ENCODE measurements at places on chromosomes 5 and 9.

GRCh38 chr9:137851516-137852267 is 25.9 kb upstream of the CACNA1B start:
- no peak for DNase-seq

DNA sequence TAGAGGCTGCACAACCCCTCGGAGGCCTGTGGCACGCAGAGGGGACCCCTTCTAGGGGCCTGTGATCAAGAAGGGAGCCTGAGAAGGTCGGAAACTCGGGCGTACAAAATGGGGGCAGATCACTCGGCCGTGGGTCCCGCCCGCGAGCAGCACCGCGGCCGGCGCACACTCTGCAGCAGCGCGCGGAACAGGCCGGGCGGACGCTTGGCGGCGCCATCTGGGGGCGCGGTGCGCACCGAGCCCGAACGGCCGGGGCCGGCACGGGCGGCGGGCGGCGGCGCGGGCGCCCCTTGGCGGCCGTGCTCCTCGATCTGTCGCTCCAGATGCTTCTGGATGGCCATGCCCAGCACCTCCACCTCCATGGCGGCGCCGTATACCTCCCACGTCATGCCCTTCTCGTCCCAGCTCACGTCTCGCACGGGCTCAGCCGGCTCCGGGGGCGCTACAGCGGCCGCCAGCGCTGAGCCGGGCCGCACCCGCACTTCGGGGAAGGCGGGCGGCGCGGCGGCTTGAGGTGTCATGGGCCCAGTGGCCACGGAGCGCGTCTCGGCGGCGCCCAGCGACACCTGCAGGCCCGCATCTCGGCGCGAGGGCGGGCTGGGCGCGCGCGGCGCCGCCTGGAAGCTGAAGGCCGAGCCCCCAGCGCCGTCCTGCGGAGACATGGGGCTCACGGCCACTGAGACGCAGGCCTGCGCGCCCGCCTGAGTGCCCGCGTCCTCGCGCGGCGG is 13.1 kb downstream of the GPRIN1 start:
- DNase-seq, result no peak

DNA sequence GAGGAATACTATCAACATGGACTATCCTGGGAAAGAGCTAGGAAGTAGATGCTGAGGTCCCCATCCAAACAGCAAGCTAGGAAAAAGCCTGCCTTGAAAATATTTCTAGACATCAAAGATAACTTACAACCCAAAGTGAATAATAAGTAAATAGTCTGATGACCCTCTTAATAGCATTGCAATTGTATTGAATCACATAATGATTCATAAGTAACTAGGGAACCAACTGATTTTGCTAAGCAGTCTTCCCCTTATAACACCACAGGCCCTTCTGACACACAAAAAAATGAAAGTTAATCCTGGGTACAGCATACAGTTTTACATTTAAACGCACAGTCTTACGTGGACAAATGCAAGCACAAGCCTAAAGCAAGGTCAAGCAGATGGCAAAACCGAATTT is 199.3 kb downstream of the RFK start:
- DNase-seq, result no peak

DNA sequence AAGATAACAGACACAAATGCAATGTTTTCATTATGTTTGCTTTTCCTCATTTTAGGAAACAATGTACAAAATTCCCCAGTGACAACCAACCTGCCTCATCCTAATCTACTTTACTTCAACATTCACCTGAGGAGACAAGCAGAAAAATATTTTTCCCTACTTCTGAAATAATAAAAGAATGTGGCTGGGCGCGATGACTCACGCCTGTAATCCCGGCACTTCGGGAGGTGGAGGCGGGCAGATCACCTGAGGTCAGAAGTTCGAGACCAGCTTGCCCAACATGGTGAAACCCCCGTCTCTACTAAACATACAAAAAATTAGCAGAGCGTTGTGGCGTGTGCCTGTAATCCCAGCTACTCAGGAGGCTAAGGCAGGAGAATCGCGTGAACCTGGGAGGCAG is 36.9 kb downstream of the MYO10 start:
- DNase-seq, result no peak

- peak; percentile 45 for DNase-seq
Measured at GRCh38 chr5:54217826-54218503, 92.4 kb downstream of the ARL15 start.

DNA sequence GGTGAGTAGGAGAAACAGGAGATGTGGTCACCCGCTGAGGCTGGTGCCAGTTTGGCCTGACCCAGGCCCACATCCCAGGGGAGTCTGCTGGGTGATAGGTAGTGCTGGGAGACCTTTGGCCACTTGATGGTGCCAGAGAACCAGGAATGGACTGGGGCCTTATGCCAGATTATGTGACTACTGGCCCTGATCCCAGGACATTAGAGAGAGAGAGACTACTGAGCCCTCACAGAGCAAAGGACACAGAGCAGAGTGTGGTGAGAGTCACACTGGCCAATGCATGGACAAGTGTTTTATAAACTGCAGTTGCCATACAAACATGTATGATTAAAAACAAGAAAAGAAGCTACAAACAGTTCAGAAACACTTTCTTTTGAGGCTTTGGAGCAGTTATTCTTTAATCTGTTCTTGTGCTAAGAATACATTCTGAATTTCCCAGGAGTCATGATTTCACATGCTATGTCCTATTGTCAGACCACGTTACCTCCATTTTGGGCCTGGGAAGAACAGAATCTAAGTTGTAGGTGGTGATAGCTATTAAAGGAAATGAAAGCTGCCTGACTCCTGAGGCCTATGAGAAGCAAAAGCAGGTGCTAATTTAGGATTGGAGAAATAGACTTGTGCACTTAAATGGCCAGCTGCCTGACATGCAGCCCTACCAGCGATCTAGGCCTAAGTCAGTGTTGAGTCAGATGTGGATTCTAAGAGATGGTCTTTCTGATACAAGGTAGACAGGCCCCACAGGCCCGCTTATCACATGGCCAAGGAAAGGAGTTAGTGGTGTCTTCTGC is 32.6 kb upstream of the TMOD1 start:
- peak; percentile 19 for DNase-seq

GRCh38 chr9:72012646-72013045 is 47.8 kb downstream of the C9orf57 start:
- DNase-seq, result no peak

DNA sequence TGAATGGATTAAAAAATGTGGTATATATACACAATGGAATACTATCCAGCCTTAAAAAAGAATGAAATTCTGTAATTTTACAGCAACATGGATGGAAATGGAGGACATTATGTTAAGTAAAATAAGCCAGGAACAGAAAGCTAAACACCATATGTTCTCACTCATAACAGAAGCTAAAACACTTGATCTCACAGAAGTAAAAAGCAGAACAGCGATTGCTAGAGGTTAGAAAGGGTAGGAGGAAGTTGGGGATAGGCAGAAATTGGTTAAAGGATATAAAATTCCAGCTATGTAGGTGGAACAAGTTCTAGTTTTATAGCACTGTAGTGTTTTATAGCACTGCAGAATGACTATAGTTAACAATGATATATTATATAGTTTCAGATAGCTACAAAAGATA is 15.8 kb downstream of the MARCHF3 start:
- no peak for DNase-seq

DNA sequence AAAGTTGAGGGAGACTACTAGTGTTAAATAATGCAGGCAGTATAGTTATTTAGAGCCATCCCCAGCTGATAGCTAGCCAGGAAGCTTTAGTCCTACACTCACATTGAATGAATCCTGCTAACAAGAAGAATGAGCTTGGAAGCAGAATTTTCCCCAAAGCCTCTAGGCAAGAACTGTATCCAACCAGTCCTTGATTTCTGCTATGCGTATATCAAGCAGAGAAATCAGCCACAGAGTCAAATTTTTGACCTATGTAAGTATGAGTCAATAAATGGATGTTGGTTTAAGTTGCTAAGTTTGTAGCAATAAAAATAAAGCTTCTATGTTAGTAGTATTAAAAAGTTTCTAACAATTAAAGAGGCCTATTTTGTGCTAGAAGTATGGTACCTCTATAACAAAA is 672.1 kb upstream of the CHD1 start:
- no peak for DNase-seq

DNA sequence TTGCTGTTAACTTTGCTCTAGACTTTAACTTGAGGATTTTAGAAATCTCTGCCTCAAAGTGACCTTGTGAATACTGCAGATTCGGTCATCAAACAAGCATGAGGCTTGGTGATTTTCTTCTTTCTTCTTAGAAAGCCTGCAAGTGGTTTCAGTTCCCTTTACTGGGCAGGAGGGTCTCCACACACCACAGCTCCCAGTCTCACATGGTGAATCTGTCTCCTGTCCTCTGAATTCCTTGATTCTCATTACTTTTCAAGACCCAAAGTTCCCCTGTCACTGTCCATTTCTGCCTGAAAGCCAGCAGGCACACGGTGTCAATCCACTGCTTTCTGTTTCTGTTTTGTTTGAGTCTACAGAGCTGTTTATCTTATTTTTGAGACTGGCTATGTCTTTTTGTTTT is 14.1 kb downstream of the HSPB3 start:
- DNase-seq, result no peak

GRCh38 chr9:450057-450456 is 235.4 kb downstream of the DOCK8 start:
- no peak for DNase-seq

DNA sequence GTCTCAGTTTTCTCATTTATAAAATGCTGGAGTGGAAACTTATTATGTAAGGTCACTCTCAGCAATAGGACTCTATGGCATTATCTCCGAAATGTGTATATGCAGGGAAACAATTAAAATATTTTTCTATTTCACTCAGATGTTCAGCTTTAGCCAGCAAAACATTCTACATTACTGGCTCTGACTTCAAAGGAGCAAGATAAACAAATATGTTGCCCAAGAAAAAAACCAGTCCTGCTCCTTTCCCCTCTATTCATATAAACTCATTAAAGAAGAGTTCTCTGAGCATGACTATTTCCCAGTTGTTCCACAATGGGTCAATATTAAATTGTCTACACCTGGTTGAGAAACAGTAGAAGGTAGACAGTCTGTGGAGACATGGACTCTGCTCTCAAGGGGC is 155.0 kb downstream of the NPR3 start:
- DNase-seq, result no peak

GRCh38 chr5:154756868-154757813 is 2.0 kb downstream of the LARP1 start:
- no peak for DNase-seq

DNA sequence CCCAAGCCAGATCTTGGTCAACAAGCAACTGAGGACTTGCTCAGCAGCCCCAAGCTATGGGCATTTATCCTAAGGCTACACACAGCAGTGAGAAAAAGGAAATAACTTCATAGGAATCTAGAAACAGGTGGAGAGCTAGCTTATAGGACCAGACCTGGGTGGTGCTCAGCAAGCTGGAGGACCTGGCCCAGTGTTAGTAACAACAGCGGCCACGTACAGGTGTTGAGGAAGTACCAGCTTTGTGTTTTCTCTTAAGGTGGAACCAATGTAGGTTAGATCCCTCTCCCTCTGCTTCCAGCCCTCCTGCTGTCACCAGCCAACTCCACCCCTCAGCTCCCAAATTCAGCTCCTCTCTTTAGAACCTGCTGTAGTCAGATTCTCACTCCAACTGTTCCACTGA is 43.4 kb downstream of the IRF1 start:
- no peak for DNase-seq

- no peak for DNase-seq
Measured at GRCh38 chr5:36683821-36684434, 77.5 kb downstream of the SLC1A3 start.

DNA sequence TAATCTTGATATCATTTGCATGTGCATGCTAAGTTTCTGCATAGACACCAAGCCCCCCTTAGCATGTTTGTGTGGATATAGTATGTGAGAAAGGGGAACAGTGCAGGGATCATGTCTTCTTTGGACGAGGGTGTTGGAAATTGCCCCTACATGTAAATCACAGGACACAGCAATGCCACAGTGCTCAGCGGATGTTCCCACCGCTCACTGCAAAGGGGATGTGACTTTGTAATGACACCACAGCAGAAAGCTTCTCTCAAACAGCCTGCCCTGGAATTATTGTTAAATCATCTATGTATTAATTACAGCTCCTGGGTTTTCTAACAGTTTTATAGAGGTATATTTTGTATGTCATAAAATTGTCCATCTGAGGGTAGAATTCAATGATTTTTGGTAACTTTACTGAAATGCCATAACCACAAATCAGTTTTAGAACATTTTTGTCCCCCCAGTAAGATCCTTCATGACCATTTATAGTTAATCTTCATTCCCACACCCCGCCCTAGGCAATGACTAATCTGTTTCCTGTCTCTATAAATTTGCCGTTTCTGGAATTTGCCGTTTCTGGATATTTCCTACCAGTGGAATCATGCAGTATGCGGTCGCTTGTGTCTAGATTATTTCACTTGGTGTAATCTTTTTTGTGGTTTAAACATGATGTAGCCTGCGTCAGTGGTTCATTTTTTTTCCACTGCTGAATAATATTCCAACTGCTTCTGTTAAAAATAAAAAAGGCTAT is 648.5 kb upstream of the WWC1 start:
- no peak for DNase-seq

- no peak for DNase-seq
Measured at GRCh38 chr5:159449925-159450324, 119.6 kb upstream of the IL12B start.

GRCh38 chr9:113129884-113130283 is 20.9 kb upstream of the SLC31A2 start:
- DNase-seq, result no peak

GRCh38 chr9:128011071-128011817 is 30.5 kb upstream of the EEIG1 start:
- no peak for DNase-seq

- no peak for DNase-seq
Measured at GRCh38 chr5:6593148-6594016, 39.5 kb downstream of the NSUN2 start.

DNA sequence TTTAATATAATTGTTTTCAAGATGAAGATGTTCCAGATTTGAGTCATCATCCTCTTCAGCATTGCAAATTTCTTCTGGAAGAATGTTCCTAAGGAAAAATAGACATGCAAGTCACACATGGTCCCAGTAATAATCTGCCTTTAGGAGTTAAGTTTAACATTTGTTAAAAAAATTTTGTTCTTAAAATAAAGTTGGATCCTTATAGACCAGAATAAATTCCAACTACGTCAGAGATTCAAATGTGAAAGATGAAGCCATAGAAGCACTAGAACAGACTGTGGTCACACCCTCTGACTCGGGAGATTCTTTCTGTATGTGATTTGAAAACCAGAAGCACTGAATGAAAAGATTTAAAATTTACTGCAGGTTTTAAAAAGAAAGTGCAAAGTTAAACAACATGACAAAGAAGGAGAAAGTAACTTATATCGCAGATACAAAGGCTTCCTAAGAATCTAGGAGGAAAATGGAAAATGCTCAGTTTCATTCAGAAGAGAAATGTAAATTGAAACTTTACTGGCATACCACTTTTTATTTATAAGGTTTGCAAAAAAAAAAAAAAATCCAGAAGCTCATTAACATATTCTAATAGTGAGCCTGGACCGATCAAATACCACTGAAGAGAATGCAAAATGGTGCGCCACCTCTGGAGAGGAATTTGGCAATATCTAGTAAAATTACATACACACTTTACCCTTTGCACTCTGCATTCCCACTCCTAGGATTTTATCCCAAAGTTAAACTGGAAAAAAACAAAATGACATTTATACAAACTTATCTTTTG is 14.3 kb upstream of the ASPN start:
- no peak for DNase-seq
